ENCODE measurements at places on chromosomes 1 and 21.

DNA sequence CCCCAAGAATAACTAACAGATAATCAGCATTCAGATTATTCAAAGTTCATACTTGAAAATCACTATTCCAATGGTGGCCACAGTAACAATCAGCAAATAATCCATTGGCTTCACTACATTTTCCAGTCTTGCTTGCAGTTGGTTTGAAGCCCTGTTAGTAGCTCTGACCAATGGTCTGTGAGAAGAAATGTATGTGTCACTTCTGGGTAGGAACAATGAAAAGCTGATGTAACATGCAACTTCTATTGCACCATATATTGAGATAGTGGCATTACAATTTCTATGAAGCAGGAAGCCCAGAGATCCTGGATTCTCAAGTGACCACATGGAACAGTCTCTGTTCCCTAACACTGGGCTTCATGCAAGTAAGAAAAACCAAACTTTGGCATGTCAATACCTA is 250.9 kb upstream of the DAB1 start:
- peak; percentile 89 for DNase-seq

DNA sequence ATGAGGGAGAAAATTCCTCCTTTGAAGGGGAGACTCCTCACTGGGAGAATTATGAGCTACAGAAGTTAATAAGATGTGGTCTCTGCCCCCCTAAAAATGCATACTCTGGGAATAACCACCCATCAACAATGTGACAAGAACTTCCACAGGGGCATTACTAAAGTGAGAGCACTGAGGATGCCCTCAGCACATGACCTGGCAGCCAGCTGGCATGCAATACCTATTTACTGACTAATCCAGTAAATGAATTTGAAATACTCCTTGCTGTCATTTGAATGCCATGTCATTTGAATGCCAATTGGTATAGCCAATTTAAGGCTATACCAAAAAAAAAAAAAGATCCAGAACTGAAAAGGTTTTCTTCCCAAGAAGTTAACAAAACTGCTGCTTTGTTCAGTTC is 30.8 kb downstream of the PLPP3 start:
- DNase-seq, result no peak

DNA sequence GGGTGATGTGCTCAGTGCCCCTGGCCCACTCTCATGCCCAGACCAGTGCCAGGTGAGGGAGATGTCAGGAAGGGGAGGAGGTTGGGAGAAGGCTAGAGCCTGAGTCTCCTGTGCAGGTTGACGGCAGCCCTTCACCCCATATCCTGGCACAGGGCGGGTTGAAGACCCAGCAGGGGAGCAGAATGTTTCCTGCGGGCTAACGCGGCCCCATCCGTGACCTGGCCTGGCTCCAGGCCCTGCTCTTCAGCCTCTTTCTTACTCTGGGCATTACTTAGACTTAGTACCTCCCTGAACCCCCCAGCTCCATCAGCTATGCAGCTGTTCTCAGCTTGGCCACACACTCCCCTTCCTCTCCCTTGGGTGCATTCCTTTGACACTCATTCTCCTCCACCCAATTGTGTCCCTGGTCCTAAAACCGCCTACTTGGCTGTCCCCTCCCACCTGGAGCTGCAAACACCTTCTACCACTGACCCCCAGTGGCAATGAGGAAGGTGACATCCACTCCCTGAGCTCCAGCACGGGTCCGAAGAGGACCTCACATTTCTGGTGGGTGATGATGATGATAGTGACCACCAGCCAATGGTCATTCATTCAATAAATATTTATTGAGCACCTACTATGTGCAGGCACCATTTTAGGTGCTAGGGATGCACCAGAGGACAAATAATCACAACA is 179.0 kb downstream of the PTPRU start:
- no peak for DNase-seq

GRCh38 chr1:57882072-57882471 is 458.2 kb upstream of the DAB1 start:
- DNase-seq, result no peak

- DNase-seq, result no peak
Measured at GRCh38 chr1:246934765-246935164, 3.0 kb upstream of the AHCTF1 start.

Data from MV-4-11 (cell line).